ENCODE measurements at places on chromosomes 12 and 14.

DNA sequence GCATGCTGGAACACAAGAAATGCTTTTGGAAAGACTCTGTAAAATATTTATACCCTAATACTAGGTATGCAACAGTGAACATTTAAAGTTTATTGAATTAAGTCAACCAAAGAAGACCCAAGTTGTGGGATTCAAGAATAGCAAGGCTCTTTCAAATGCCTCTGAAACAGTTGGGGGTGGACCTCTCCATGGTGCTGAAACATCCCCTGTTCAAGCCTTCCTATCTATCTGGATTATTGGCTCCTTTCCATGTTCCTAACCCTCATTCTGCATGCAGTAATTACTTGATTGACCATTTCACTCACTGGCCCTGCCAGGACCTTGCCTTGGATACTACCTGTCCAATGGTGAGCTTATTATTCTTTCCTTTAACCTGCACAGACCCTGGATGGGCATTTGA, 349.7 kb downstream of the NRXN3 start:
- no peak for DNase-seq

DNA sequence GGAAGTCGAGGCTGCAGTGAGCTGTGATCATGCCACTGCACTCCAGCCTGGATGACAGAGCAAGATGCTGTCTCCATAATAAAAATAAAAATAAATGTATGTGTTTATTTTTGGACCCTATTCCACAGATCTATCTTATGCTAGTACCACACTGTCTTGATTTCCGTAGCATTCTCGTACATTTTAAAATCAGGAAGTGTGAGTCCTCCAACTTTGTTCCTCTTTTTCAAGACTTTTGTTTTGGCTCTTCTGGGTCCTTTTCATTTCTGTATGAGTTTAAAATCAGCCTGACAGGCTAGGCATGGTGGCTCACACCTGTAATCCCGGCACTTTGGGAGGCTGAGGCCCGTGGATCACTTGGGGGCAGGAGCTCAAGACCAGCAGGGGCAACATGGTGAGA, 25.8 kb downstream of the DAO start:
- DNase-seq = peak; percentile 22

DNA sequence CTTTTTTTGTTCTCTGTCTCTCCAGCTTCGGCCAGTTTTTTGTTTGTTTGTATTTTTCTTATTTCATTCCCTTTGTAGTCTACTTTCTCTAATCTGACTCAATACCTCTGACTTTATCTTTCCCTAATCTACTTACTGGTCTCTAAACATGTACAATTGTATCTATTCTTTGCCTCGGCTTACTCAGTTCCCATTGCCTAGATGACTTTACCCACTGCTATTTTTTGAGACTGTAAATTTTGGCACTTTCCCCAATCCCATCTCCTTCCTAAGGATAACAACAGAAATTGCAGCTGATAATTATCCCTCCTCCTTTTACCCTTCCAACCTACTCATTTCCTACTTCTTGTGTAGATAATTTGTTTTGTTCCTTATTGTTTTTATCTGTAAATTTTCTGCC, 511.1 kb downstream of the RPL10L start:
- no peak for DNase-seq

DNA sequence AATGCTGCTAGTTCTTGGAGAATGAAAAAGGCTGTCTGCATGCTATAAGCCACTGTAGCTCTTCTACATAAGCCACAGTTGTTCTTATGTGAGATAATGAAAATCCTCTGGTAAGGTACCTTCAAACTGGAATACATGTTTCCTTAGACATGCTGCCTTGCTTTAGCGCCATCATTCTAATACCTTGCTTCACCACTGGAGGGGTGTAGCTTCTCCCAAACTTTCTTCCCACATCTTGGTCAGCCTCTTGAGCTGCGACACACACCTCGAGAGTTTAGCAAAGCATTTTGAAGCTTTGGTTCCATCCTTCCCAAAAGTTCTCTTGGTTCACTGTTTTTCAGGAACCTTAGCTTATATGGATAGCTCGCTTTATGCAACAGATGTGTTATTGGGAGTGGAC, 69.5 kb downstream of the NKX2-1 start:
- DNase-seq = no peak

DNA sequence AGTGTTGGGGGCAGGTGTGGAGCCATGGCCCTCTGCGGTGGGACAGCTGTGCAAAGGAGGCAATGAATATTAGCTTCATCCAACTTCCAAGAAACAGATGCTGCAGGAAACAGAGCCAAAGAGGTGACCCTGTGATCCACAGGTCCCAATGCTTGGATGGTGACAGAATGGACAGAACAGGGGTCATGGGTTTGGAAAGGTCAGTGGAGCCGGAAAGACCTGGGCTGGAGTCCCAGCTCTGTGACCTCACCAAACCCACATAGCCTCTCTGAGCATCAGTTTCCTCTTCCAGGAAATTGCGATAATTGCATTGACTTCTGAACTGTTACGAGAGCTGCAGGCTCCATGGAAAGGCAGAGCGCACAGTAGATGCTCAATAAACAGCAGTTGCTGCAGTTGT, 110.2 kb upstream of the GSC start:
- DNase-seq = no peak

GRCh38 chr12:123634142-123634561, 523 bp downstream of the GTF2H3 start:
- DNase-seq = no peak

- no peak for DNase-seq
These were observed 8.2 kb upstream of the PPP2R5E start for GRCh38 chr14:63551332-63551731.

DNA sequence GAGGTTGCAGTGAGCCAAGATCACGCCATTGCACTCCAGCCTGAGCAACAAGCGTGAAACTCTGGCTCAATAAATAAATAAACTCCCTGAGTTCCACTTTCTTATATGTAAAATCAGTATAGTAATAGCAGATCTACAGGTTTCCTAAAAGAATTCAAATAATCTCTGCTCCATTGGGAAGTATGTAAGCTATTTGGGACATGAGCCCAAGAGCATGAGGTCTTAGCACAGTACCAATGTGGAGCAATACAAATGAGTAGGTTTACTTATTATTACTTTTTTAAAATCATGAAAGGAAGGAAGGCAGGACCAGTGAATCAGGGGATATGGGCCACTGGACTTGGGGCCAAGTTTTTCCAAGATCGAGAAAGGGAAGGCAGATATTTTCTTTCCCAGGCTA, 216.9 kb upstream of the DIO2 start:
- DNase-seq = no peak

DNA sequence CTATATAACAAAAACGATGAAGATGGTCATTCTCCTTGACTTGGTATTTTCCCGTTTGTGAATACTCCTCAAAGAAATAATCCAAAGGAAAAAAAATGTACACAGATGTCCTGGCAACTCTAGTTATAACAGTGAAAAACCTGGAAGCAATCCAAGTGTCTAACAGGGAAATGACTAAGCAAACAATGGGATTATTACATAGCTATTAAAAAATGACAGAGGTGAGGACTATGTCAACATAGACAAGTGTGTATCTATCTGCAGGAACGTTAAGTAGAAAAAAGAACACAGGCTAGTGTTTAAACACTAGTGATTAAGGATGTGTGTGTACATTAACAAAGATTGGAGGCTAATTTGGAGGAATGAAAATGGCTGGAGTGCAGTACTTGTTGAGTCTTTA, 5.9 kb upstream of the APOLD1 start:
- DNase-seq = no peak

GRCh38 chr12:121820056-121820455, 16.2 kb downstream of the SETD1B start:
- DNase-seq = no peak

DNA sequence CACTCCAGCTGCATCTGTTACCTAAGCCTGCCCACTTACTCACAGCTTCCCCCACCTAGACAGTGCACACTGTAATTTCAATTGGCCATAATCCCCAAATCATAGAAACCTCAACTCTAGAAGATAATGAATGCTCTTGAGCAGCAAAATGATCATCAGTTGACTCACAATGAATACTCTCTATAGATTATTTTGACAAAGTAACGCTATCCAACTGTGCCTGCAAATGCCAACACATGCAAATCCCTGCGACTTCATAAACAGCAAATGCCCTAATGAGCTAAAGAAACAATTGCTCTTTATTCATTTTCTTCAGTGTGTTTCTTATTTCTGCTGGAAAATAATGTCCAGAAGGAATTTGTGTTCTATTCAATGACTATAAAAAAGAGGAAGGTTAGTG, 319.5 kb downstream of the PAWR start:
- no peak for DNase-seq

GRCh38 chr12:1083151-1083888, 92.3 kb downstream of the ERC1 start:
- DNase-seq = no peak

DNA sequence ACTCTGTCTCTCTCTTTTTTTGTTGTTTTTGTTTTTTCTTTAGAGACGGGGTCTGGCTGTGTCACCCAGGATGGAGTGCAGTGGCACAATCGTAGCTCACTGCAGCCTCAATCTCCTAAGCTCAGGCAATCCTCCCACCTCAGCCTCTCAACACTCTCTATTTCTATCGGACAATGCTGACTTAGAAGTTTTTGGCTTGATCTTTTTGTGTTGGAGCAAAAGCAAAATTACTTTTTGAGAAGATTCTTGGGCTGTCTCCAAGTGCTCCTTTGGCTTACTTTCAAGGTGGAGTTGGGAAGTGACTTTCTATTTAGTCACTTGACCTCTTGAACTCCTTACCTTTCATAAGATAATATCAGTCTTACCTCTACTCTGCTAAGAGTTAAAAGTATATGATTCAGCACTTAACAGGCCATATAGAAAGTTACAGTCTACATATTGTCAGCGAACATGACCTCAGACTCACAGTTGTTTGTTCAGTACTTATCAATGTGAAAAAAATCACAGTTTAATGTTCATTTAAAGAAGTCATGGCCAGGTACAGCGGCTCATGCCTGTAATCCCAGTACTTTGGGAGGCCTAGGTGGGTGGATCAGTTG, 15.4 kb upstream of the MIA2 start:
- DNase-seq = no peak

GRCh38 chr12:34354239-34355200, 332.2 kb downstream of the ALG10 start:
- DNase-seq = no peak

- no peak for DNase-seq
These were observed 112.4 kb downstream of the PPP1R12A start for GRCh38 chr12:79822475-79822874.

DNA sequence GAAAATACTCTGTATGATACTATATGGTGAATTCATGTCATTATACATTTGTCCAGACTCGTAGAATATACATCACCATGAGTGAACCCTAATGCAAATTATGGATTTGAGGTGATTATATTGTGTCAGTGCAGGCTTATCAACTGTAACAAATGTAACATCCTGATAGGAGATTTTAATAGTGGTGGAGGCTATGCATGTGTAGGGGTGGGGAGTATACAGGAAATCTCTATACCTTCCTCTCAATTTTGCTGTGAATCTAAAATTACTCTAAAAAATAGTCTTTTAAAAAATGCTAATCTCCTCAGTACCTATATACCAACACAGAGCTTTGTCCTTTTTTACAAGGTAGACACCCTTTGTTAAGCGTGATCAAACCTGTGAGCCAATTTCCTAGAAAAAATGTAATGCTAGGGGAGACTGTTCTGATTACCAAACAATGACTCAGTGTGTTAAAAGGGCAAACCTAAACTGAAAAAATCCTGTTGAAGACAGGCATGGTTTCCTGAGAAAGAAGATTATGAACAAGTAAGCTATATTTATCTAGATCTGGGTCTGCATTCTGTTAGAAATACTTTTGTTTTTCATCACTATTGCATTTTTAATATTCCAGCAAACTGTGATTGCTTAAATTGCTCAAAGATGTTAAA, 170.9 kb downstream of the DUSP6 start:
- DNase-seq = no peak

DNA sequence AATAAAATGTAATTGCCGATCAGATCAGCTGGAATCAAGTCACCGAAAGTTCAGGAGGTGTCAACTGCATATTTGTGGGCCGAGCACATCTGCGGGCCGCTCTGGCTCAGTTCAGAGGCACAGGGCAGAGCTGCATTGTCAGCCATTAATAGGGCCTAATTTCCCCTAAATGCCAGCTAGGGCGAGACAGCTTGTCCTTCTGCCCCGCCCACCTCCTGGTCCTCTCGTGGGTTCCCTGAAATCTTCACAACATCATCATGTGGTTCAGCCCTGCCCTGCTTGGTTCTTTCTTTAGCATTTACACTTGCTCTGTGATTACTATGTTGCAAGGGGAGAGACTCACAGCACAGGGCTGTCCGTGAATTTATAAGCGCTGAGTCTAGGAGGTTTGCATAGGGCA, 148.9 kb downstream of the CHST11 start:
- DNase-seq = no peak

DNA sequence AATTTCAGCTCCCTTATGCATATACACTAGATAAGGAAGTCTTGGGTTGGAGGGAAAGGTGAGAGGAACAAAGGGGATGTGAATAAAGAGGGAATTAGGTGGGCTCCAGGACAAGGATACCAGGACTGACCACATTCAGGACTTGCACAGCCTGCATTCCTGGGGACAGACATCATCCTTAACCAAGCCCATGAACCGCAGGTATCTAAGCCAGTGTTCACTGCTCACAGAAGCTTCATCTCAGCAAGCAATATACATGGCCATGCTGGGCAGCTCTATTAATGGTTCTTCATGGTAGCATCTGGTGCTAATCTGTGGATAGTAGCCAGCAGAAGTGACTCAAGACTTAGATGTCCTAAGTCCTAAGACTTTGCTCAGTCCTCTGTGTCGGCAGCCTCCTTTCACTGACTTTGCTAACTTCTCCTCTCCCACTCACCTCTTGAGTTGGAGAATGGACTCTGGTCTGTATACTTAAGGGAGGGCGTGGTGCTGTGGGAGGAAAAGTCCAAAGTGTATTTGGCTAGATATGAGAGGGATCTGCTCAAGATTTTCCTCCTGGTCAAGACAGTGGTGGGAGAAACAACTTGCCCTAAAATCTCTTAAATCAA, 136.1 kb downstream of the ASCL1 start:
- no peak for DNase-seq

DNA sequence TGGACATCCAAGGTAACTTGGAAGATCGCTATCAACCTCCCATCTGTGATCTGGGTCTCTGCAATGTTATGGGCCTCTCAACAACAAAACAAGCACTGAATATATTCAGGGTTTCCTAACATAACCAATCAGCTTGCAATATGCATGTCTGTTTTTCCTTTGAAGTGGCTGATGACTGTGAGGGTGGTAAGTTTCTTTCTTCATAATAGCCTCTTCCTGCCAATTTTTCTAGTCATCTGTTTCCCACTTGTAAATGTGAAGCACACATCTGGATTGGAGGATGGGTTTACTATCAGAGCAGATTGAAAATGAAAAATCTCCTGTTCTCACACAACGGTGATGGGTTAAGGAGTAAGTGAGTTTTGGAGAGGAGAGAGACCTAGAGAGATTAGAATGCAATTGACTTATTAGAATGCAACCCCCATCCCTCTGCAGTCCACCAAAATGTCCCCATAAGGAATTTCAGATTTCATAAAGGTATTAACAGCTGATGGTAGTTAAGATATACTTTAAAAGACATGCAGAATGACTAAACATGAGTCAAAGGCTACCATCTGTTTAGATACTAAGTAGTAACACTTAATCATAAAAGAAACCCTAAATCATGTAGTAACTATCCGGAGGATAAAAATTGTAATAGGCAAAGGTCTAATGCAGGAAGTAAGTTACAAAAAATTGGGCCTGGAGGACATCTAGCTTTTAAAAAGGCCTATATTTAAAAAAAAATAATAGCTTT, 58.4 kb upstream of the SAV1 start:
- no peak for DNase-seq
